ENCODE measurements at places on chromosomes 11 and 22.

DNA sequence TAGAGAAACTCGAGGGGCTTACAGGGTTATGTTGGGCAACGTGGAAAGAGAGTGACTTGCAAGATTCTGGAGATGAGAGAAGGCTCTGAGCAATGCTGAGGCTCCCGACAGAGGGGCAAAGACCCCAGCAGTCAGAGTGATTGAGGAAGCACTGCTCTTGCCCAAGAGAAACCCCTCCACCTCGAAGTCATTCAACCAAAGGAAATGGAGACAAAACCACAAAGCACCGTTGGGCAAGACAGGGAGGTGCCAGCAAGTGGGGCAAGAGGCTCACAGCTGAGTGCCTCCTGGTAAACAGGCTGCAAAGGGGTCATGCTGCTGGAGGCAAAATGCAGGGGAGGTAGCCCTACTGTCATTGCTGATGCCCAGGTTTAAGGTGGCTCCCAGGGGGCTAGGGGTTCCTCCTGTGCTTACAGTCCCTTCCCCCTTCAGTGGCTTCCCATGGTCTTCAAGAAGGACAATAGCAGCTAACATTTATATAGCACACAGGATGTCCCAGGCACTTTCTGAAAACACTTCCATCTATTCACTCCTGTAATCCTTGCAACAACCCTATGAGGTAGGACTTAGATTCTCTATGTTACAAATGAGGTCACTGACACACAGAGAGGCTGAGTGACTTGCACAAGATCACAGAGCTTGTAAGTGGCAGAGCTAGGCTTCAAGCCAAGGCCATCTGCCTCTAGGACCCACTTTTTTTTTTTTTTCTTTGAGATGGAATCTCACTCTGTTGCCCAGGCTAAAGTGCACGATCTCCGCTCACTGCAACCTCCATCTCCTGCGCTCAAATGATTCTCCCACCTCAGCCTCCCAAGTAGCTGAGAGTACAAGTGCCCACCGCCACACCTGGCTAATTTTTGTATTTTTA, 18.1 kb upstream of the MYH9 start:
- peak; percentile 56 for DNase-seq

DNA sequence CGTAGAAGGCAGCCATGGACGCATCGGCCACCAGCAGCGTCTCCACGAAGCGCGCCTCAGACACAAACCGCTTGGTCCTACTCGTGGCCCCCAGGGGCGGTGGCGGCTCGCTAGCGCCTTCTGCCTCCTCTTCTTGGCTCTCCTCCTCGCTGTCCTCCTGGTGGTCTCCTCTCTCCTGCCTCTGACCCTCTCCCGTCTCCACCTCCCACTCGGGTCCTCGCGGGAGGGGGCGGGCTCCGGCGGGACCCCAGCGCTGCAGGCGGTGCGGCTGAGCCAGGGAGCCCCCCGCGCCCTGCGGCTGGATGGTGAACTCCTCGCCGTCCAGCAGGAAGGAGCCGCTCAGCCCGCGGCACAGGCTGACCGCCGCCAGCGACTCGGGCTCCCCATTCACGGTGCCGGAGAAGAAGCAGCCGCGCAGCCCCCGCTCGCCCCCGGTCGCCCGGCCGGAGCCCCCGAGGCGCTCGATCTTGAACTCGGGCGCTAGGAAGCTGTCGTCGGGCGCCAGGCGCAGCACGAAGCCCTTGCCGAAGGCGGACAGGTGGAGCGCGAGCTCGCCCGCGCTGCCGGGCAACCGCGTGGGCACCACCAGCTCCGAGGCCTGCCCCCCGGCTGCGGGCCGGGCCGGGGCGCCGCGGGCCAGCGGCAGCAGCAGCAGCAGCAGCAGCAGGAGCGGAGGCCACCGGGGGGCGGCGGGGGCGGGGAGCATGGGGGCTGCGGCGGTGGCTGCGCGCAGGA, 661 bp downstream of the ADAMTS8 start:
- no peak for DNase-seq

DNA sequence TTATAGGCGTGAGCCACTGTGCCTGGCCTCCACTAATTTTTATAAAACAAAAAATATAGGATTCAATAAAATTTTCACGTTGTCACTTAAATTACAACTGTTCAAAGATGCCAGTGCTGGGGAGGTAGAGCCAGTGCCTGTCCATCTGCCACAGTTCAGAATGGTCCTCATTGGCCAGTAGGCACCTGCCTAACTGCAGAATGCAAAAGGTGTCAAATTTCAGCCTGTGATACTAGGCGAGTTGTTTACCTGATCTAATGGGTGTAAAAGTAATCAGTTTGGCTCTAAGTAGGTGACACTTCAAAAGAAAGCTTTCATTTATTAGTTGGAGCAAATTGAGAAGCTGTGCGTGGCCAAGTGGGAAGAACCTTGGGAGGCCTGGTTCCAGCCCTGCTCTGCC, 2.4 kb downstream of the SMARCB1 start:
- DNase-seq, result no peak

DNA sequence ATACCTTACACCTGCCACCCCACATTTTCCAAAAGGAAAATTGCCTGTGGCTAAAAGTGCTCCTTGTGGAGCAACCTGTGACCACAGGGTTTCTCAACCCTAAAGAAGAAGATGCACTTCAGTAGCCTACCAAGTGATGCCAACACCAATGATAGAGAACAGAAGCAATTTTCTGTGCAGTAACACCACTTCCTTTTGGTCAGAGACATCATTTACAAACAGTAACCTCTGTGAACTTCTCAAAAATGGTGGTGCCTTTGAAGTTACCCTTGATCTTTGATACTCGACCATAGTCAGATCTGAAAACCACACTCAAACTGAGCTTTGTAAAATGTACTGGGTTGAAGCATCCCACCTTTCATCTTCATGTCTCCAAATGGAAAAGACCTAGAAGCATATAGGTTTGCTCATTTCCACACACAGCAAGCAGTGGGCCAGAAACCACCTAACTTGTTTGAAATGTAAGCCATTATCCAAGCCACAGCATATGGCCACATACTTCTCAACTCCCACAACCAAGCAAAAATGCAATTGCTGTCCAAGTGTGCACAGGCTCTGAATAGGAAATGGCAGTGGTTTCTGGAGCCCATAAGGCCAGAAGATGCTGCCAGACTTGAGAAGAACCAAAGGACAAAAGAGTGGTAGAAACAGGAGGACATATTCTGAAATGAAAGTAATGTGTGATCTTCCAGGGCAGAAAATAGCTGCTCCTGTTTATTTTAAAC, 24.3 kb downstream of the MPPED2 start:
- DNase-seq, result no peak

DNA sequence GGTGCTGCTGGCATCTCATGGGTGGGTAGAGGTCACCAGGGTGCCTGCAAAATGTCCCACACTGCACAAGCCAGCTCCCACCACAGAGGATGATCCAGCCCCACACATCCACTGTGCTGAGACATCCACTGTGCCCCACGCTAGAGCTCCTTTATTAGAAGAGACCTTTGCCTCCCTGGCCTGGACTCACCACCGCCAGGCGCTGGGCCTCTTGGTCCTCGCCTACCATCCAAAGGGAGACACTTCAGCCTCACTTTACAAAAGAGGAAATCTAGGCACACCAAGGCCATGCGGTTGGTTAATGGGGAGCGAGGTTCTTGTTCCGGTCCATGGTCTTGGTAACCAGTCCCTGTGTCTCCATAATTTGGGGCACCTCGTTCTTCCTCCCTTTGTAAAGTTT, 3.4 kb upstream of the ANO1 start:
- no peak for DNase-seq

- no peak for DNase-seq
These were observed 78.2 kb downstream of the UVRAG start for GRCh38 chr11:75893251-75893650.

- no peak for DNase-seq
These were observed 159.5 kb upstream of the POU2AF2 start for GRCh38 chr11:111086058-111086457.

GRCh38 chr11:112121981-112122615, 35.4 kb downstream of the SDHD start:
- no peak for DNase-seq

GRCh38 chr22:36887162-36887561, 26.3 kb upstream of the CSF2RB start:
- no peak for DNase-seq

- no peak for DNase-seq
These were observed 518.0 kb downstream of the DLG2 start for GRCh38 chr11:85109141-85109540.

DNA sequence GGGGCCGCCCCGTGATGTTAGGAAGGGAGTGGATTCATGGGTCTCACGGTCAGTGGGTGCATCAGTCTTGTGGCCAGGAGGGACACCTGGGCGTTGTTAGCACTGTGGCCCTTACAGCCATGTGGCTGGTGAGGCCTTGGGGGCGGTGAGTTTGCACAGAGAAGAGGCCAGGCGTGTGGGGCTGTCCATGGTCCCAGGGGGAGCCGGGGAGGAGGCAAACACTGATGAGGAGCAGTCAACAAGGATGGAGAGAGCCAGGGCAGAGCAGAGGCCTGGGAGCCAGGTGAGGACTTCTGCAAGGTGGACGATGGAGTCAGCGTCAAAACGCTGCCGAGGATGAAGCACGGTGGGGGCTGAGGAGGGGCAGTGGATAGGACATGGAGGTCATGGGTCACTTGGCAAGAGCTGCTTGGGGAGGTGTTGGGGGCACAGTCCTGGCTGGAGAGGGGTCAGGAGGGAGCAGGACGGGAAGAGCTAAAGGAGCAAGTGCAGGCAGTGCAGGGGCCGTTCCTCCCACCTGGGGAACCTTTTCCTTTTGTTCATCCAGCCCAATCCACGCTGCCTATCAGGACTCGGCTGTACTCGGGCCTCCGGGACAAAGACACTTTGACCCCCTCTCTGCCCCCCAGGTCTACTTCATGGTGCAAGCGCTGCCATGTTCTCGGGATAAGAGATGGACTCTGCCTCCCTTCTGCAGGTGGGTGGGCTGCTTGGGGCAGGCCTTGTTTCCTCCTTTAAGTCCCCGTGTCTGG, 801.1 kb downstream of the TBC1D22A start:
- no peak for DNase-seq

DNA sequence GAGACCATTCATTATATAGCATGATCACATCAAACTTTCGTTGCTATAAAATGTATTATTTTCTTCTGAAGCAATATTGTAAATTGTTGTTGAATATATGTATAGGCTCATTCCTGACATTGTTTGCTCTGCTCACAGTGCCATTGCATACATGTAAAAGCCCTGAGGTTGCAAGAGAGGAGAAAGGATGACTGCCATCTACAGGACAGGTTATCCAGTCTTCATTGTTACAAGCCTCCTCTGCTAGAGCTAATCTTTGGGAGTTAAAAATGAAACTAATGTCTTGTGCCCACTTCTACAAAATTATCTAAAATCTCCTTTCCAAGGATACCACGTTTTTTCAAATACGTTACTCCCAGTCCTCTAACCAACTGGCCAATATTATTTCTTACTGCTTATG, 16.4 kb upstream of the OR5AL1 start:
- no peak for DNase-seq

DNA sequence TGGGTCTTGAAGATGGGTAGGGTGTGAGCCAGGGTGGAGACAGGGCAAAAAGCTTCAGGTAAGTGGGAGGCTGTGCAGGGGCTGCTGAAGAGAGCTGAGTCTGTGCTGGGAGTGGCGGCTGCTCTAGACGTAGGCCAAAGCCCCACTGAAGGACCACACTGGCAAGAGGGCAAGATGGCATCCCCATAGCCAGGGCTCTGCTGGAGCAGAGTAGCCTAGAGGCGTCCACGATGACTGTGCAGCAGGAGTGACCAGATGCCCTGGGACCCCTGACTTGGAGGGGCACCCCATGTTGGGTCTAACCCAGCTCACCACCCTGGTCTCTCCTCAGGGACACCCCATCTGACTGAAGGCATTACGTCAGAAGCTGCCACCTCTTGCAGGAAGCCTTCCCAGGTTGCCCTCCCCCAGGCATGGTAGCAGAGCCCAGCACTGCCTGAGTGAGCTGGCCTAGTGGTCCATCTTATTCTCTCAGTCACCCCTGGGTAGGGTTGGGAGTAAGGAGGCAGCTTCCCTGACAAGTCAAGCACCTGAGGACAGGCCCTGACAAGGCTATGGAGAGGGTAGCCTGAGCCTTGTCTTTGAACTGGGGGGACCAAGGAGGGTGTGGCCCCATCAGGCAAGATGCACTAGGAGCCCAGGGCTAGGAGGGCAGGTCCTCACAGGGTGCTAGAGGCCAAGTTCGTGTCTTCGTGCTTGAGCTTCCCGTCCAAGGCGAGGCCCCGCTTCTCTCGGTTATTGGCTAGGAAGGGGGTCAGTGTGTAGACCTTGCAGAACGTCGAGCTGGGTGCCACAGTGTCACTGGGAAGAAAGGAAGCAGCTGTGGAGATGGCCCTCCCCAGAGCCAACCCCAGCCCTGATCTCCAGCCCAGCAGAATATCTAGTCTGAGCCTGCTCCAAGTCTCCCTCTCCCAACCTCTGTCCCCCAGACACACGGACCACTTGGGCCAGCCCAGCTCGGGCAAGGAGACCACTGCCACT, 33.1 kb downstream of the TPBGL start:
- DNase-seq, result no peak

- DNase-seq, result no peak
These were observed 193.4 kb upstream of the KIRREL3 start for GRCh38 chr11:127193950-127194349.
